ENCODE measurements at places on chromosomes 16 and 17.

DNA sequence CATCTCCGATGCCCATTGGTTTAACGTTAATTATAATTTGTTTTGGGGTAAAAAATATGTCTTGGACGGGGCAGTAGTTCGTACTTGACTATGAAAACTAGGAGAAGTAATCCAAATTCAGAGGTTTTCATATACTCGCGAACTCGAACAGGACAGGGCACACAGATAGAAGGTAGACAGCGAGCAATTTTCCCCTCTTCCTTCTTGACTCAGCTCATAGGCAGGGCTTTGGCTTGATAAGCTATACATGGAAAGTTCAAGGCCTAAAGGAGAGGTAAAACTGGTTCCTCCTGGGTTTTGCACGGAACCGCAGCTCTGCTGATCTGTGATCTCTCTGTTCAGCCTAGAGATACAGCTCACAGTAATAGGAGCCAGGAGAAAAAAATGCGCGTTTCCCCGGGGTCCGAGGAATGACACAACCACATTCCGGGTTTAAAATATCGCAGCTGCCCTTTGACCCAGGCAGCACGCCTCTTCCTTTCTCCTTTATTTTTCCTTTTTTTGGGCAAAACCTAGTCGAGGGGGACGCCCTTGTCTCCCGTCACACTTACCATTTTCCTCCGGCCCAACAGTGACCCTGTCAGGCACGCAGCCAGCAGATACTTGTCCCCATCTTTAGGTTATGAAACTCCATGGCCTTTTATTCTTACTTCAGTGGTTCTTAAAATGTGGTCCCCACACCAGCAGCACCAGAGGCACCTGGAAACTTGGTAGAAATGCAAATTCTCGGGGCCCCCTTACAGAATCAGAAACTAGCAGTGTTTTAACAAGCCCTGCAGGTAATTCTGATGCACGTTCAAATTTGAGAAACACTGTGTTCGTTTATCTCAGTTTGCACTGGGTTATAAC is 1.7 kb upstream of the LASP1 start:
- DNase-seq = peak; percentile 57

DNA sequence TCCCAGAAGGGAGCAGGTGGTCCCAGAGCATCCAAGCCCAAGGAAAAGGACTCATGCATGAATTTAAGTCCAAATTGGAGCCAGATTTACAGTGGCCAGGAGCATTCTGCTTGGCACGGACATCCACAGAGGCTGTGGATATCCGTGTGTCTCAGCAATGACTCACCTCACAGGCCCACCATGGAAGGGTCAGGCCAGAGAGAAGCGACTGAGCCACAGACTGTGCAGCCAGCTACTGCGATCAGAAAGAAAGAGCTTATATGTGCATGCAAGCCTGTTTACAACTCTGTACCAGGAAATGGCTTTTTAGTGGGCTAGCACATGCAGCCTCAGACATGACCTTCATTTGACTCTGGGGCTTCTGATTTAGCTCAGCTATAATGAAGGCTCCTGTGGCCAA is 231.0 kb downstream of the C16orf95 start:
- no peak for DNase-seq

DNA sequence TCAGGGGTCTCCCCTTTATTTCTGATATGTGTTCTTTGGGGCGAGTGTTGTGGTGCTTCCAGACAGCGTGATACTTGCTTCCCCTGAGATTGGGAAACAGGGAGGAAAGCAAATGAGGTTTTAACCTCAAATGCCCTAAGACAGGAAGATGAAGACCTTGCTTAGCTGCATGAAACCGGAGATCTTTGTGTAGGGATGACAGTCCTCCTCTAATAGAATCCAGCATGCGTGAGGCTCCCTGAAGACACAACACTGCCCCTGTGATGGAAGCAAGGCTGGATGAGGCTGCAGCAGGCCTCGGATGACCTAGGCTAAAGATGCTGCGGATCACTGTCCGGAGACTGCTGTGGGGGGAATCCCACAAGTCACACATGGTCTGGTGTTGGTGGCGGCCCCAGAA is 491.0 kb downstream of the CDH13 start:
- DNase-seq = no peak

DNA sequence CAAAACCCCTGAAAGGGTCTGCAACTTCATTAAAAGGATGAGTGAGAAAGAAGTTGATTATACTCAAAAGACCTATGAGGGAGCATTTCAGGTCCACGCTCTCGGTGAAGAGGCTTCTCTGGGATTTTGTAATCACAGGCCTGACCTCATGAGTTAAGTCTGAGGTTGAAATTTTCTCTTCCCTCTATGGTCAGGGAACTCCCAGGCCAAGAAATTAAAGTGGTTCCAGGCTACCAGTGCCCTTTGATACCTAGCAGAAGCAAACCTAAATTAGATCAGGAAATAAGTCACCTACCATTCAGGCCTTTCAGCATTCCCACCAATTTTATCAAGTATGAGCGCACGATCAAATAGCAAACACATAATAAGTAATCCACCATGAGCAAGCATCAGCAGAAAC is 27.9 kb downstream of the MBTD1 start:
- DNase-seq = no peak

DNA sequence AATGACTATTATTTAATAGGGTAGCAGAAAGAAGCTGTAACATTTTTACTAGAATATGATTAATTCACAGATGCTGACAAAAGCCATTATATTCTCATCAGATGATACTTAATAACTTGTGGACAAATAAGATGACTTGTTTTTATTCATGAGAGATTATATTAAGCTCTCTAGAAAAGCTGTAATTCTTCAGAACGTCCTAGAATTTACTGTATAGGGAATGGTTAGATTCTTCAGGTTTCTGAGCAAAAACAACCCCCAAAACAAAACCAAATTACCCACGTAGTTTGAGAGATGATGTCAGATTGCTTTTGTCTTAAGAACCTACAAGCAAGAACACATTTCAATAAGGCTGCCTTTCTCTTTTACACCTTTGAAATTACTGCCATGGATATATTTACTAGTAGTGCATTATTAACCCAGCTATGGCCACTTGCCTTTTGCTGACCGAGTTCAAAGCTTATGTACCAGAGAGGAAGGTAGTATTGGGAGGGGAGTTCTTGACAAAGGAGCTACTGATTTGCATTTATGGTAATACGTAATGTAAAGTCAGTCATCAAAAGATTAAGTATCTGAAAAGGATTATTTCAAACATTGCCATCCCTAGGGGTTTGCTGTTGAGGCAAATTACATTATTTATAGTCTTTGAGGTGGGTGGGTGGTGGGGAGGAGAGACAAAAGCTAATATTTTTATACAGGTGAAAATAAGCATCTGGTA is 51.7 kb downstream of the NLK start:
- no peak for DNase-seq

GRCh38 chr16:55035956-55036355 is 105.3 kb downstream of the IRX5 start:
- no peak for DNase-seq

DNA sequence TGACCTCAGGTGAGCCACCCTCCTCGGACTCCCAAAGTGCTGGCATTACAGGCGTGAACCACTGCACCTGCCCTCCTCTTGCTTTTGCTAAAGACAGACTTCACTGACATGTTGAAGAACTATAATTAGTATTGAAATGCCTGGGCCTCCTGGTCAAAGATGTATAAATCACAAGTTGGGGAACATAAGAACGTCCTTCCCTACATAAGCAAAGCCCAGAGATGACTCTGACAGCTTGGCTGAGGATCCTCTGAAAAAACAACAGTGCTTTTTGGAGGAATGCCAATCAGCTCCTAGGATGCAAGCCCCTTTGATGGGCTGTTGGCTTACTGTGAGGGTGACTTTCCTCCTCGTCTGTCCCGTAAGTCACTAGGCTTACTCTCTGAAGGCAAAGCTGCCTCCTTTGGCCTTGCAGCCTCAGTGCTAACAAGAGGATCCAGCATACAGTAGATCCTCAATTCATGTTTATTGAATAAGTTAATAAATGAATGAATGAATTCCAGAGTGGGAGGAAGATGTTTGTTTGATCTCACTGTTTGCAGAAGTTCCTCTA is 6.3 kb downstream of the APOH start:
- DNase-seq = no peak

Data from hematopoietic multipotent progenitor cell treated with erythropoietin and hydrocortisone succinate and interleukin-3 and kit ligand, for 4 days (in vitro differentiated cells).